ENCODE measurements at places on chromosomes 2 and 18. TPM values are rescaled to one million over a fixed set of nuclear protein-coding genes. Genes with fewer than 3 reads are reported as not detected.

DNA sequence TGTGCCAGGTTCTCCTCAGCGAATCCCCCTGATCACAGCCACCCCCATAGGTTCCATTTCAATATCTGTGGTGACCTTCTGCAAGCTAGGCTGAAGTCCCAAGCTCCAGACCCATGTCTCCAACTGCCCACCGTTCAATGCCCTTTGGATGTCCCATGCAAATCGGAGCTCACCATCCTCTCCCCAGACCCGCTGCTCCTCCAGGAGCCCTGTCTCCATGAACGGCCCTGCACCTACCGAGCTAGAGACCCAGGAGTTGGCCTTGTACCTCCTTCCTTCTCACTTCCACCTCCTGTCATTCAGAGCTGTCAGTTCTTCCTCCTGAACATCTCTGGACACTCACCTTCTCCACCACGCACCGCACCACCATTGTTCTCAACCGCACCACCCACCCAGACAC is 1.0 kb upstream of the FAHD2A start:
- DNase-seq = no peak

The SPHKAP gene
- not detected for total RNA-seq

- DNase-seq = no peak
Measured at GRCh38 chr18:70036771-70037347, 89.2 kb upstream of the CD226 start.

DNA sequence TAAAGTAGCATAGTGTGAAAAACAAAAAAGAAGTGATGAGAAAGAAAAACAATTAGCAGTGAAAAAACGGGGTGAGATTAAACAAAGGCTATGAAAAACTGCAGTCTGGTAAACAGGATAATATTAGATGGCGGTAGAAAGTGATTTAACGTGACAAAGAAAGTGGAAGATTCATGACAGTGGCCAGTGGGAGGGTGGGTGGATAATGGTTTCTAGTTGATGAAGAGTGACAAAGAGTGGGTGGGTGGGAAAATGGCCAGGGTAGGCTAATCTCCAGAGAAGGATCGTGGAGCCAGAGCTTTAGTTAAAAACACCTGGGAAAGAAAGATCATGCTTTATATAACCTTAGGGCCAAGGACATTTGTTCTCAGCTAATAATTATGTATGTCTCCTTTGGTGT is 1667.8 kb downstream of the LRP1B start:
- no peak for DNase-seq

DNA sequence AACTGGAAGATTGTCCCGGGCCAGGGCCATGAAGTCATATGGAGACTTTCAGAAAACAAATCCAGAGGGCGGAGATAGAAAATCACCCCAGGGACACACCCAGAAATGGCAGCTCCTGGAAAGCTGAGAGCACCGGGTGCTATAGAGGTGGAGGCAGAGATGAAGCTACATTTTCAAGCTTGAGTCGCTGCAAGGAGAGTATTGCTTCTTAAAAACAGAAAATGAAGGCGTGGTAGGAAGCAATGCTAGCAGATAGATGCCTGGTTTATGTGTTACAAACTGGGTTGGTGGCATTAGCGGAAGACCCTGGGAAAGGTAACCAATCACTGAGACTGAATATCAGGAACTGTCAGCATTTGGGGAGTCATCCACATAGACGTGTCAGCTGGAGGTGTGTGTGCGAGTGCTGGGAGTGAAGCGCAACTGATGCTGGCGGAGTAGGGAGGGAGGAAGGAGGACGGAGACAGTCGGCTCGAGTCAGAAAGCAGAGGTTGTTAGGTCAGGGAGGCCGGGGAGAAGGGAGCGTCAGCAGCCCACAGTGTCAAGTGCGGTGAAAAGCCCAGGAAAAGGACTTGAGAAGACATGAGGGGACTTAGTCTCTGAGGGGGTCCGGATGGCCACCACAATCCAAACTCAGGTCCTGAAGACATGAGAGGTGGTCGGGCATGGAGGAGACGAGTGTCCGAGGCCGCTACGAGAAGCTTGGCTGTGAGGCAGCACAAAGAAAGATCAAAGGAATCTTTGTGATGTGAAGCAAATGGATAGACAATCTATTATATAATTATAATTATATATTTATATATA is 45.4 kb downstream of the C18orf63 start:
- DNase-seq = no peak

DNA sequence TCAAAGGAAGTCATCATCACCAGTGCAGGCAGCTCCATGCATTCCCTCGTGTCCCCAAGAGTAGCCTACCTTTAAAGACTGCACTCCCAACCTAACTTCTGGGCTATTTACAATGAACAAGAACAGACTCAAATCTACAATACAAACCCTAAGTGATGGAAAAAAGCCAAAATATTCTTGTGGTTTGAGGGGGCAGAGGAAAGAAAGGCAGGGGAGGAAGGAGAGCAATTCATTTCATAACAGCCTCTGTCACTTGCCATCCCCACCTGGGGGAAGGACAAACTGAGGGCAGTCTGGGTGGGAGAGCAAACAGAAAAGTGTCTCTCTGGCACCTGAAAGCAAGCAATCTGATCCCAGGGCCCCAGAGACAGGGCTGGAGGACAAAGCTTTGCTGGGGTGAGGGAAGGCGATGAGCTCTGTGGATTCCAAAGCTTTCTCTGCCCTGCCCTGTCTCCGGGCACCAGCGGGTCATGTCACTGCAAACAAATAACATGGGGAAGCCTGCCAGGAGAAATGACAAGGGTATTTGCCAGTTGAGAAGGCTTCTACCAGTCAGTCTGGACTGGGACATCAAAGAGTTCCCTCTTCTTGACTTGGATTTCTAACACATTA is 528.0 kb upstream of the TNP1 start:
- DNase-seq = no peak

- DNase-seq = no peak
Measured at GRCh38 chr2:219621935-219622334, 5.5 kb upstream of the SLC4A3 start.

DNA sequence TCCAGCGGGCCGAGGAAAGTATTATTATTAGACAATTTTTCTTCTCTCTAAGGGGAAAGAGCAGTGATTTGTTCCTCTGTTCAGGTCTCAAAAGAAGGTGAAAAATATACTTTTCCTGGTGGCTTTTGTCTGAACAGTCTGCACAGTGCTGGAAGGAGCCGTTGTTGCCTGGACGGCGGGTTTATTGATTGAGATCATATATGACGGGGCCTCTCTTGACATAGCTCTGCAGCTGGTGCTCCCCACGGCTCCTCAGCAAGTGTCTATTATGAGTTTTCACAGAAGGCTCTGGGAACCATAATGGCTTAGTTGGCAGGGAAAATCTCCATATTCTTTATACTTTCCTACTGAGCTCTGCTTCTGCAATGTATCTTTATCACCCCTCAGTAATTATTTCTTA is 42.9 kb downstream of the FSHR start:
- DNase-seq = no peak

The RNU2-63P gene
- 5.2 TPM for total RNA-seq

GRCh38 chr2:55365303-55365702 is 54.4 kb downstream of the CCDC88A start:
- no peak for DNase-seq

DNA sequence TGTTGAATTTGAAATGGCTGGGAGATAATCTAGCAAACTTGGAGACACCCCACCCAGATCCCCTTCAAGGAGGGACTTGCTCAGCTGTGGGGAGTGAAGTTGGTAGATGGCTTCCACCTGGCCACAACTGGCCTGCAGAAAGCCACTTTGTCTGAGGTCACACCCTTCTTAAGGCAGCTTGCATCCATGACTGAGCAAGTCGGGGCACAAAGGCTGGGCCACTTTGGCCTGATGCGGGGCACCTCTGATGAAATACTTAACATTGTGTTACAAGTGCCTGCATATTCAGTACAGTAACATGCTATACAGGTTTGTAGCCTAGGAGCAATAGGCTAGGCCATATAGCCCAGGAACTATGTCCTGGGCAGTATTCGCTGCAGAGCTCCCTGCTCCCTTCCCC is 13.4 kb upstream of the RPL37A start:
- no peak for DNase-seq

GRCh38 chr18:11405804-11406203 is 203.6 kb upstream of the SLC35G4 start:
- no peak for DNase-seq

The PRKAG3 gene
- not detected for total RNA-seq

DNA sequence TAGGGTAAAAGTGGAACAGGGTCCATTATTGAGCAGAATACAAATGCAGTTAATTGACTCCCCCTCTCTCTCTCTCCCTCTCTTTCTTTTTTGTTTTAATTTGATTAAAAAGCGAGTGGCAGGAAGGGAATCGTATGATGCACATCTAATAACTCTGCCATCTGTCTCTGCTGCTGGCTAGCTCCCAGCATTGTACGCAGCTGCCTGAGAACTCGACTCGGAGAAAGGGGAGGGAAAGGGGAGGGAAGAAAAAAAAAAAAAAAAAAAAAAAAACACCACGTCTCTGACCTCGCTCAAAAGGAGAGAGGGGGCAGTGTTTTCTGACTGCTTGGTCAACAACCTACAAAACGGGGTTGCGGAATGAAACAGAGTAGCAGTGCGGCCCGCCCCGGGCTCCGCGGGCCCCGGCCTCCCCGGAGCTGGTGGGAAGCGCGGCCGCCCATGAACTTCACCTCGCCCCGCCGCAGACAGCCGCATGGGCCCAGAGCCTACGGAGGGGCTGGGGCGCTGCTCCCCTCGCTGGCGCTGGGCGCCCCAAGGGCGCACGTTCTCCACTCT is 265.7 kb downstream of the TCF4 start:
- peak; percentile 71 for DNase-seq

- no peak for DNase-seq
Measured at GRCh38 chr2:217959723-217960122, 43.1 kb downstream of the TNS1 start.

The DSG4 gene
- not detected for total RNA-seq

DNA sequence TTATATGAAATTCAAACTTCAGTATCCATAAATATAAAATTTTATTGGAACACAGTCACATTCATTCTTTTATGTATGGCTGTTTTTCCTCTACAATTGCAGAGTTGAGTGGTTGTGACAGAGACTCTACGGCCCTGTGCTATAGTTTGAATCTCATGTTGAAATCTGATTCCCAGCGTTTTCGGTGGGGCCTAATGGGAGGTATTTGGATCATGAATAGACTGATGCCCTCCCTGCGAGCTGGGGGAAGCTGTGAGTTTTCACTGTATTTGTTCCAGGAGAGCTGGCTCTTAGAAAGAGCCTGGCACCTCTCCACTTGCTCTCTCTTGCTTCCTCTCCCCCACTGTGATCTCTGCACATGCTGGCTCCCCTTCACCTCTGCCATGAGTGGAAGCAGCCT is 1.7 kb downstream of the PFN4 start:
- no peak for DNase-seq

The D2HGDH gene
- 26.8 TPM for total RNA-seq

Measured in WTC11 (cell line).